ENCODE measurements at places on chromosomes 1 and 21.

GRCh38 chr1:213561870-213562269 is 425.9 kb upstream of the PROX1 start:
- no peak for DNase-seq

DNA sequence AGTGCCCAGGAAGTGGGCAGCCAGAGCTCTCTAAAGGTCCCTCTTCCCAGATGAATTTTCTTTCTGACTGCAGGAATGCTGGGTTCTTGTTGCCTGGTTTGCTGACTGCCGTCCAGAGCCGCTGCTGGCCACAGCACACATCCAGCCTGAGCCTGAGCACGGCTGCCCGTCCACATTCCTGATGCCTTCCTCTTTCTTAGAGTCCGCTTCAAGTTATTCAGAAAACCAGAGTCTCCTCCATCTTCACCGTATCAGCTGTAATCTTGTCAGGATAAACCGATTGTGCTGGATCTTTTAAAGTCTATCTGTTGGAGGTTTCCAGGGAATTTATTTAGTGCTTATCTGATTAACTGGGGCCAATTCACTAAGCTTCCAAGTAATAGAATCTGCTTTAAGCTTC is 84.8 kb upstream of the BCAR3 start:
- no peak for DNase-seq

DNA sequence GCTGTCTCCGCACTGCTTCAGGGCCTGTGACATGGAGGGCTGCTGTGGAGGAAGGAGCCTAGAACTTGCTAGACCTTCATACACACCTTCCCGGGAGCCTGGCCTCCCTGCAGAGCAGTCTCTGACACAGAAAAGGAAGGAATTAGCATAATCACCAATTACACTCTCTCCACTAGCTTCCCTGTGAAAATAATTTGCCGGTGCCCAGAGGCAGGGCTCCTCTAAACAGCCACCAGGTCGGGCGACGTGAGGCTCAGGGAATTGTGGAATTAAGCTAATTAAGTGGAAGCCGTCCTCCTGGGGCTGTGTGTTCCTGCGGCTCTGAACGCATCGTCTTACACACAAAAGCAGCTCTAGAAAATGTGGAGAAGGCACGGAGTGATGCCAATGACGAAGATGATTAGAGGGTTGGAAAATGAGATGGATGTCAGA is 82.6 kb downstream of the NENF start:
- no peak for DNase-seq

GRCh38 chr1:213104604-213105003 is 53.6 kb downstream of the RPS6KC1 start:
- DNase-seq = no peak

GRCh38 chr1:235006132-235006721 is 122.4 kb downstream of the TOMM20 start:
- no peak for DNase-seq

- DNase-seq = no peak
Measured at GRCh38 chr1:208004851-208005250, 93.9 kb upstream of the CD34 start.
